ENCODE measurements at places on chromosomes 1 and 21. TPM values are rescaled to one million over a fixed set of nuclear protein-coding genes. Genes with fewer than 3 reads are reported as not detected.

PCAT6 gene
- polyA plus RNA-seq, result 1.2 TPM

CD52 gene
- 10,525 TPM for polyA plus RNA-seq

HFM1 gene
- not detected for polyA plus RNA-seq

AUNIP gene
- polyA plus RNA-seq, result not detected

OR6N1 gene
- polyA plus RNA-seq, result not detected

PDE4DIP gene
- polyA plus RNA-seq, result 44.1 TPM

F3 gene
- not detected for polyA plus RNA-seq

EDARADD gene
- not detected for polyA plus RNA-seq

PPFIA4 gene
- not detected for polyA plus RNA-seq

NBPF10 gene
- 0.64 TPM for polyA plus RNA-seq

TFAP2E gene
- polyA plus RNA-seq, result 0.31 TPM

MIXL1 gene
- 1.6 TPM for polyA plus RNA-seq

CASZ1 gene
- polyA plus RNA-seq, result 5.6 TPM

AGBL4 gene
- not detected for polyA plus RNA-seq

ADGRL2 gene
- polyA plus RNA-seq, result not detected

INSRR gene
- not detected for polyA plus RNA-seq

NKAIN1 gene
- not detected for polyA plus RNA-seq

LCE1C gene
- polyA plus RNA-seq, result not detected

PLD5 gene
- polyA plus RNA-seq, result not detected

KCNH1 gene
- polyA plus RNA-seq, result 0.14 TPM

MCOLN3 gene
- 0.19 TPM for polyA plus RNA-seq

TMOD4 gene
- 1.0 TPM for polyA plus RNA-seq

CD244 gene
- 1.6 TPM for polyA plus RNA-seq

BSND gene
- polyA plus RNA-seq, result not detected

FAM43B gene
- polyA plus RNA-seq, result not detected

APCS gene
- polyA plus RNA-seq, result not detected

CD2 gene
- polyA plus RNA-seq, result 6.6 TPM

AVPR1B gene
- not detected for polyA plus RNA-seq

All from IgD-negative memory B cell (primary cell).